ENCODE measurements at places on chromosomes 1 and 21.

DNA sequence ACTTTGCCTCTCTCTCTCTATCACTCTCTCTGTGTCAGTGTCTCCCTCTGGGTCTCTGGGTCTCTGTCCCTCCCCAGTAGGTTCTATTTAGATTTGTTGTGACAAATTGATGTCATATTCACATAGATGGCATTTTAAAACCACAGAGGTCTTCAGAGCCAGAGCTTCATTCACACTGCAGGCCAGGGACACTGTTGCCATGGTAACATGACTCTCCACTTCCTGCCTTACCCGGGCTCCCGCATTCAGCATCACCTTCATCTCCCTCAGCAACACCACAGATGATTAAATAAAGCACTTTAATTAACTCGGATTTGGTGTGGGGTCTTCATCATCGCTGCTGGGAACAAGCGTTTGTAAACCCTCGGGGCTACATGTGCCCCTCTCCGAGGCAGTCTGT, 132.6 kb downstream of the ETS2 start:
- no peak for DNase-seq

DNA sequence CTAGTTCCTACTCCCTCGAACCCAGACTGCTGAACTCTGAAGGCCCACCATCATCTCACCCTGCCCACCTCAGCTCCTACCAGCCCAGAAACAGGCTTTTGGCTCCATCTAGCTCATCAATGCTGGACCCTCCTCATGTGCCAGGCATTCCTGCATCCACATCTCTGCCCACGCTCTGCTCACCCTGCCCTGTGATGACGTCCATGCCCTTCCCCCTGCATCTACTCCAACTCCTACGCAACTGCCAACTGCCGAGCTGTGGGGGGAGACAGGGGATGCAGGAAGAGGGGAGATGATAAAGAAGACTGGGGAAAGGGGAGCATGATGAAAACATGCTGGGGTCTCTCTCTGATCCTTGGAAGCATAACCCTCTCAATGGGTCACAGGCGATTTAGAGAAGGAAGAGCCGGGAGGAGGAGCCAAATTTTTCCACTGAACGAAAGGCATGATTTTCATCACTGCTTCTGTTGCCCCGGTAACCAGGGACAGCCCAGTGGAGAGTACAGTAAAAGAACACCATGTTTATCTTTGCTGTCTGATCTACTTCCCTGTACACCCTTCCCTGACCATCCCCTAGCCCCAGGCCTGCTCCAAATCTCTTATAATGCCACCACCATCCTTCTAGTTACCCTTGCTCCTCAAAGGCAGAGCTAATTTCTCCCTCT, 44.3 kb downstream of the CD34 start:
- no peak for DNase-seq

DNA sequence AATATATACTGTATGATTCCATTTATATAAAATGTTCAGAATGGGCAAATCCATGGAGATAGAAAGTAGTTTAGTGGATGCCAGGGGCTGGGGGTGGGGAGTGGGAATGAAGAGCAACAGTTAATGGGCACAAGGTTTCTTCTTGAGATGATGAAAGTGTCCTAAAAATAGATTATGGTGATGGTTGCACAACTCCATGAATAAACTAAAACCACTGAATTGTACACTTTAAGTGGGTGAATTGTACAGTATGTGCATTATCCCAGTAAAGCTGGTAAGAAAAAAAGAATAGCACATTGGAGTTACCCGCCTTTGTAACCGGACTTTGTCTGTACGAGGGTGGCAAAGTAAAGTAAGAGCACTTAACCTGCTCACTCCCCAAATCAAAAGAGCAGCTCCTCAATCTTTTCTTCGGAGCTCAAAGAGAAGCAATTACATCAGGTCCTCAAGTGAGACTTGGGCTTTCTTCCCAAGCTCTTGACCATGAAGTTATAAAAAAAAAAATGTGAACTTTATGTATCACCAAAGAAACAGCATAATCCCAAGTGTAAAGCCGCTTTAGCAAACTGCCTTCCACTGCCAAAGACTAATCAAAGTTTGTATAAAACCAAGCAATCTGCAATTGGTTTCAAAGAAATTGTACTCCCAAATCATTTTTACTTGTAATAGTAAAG, 32.1 kb downstream of the ALDH9A1 start:
- DNase-seq, result peak; percentile 44

DNA sequence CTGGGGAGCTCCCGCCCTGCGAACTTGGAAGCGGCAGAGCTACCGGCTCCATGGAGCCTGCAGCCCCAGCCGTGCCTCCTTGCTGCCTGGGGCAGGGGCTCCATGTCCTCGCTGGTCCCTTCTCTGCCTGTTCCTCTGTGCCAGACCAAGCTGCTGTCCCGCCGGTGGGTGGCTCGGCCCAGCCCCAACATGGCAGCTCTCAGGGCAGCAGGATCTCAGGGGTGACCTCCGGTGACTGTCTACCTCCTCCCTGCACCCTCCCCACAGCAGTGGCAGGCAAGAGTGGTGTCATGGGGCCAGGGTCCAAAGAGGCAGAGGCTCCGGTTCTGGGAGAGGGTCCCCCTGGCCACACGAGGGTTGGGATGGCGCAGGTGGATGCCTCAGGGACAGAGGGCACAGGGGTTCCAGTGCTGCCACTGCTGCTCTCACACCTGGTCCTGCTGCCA, 45.8 kb downstream of the ATP6V1G3 start:
- DNase-seq, result no peak

- no peak for DNase-seq
These were observed 660 bp downstream of the MEGF6 start for GRCh38 chr1:3610527-3611169.

DNA sequence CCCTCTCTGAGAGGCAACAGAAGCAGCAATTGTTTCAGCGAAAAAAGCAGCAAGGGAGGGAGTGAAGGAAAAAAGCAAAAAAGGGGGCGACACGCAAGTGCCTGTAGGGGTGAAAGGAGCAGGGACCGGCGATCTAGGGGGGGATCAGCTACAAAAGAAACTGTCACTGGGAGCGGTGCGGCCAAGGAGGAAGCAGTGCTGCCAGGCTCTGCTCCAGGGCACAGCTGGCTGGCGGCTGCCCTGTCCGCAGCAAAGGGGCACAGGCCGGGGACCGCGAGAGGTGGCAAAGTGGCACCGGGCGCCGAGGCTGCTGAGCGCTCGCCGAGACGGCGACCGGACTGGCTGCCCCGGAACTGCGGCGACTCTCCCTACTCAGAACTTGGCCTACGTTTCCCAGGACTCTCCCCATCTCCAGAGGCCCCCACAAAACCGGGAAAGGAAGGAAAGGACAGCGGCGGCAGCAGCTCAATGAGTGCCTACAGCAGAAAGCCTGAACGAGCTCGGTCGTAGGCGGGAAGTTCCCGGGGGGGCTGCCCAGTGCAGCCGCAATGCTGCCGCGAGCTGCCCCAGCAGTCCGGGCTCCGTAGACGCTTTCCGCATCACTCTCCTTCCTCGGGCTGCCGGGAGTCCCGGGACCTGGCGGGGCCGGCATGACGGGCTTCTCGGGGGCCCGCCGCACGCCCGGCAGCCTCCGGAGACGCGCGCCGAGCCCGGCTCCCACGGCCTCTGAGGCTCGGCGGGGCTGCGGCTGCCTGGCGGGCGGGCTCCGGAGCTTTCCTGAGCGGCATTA, 1.0 kb upstream of the CDKN2C start:
- DNase-seq, result no peak

GRCh38 chr1:164518692-164519332, 40.2 kb upstream of the PBX1 start:
- DNase-seq, result no peak

- no peak for DNase-seq
These were observed 3.2 kb downstream of the ZFYVE9 start for GRCh38 chr1:52145137-52145536.

- no peak for DNase-seq
These were observed 104.2 kb upstream of the GADD45A start for GRCh38 chr1:67580691-67581403.

GRCh38 chr1:158396646-158397045, 2.6 kb downstream of the OR10T2 start:
- no peak for DNase-seq

DNA sequence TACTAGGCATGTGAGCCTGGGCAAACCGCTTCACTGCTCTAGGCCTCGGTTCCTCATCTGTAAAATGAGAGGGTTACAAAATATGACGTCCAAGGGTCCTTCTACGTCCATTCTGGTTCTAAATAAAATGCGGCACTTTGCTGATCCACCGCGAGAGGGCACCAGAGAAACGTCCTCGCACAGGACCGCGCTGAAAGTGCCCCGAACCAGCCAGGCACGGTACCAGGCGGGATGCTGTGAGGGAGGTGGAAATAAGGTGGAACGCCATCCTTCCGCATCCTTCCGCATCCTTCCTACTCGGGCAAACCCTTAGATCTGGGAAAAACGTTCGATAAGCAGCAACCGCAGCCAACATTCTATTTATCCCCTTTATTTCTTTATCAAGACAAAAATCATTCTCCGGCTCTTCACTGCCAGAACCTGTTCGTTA, 60.3 kb upstream of the KRTAP19-8 start:
- DNase-seq, result no peak

DNA sequence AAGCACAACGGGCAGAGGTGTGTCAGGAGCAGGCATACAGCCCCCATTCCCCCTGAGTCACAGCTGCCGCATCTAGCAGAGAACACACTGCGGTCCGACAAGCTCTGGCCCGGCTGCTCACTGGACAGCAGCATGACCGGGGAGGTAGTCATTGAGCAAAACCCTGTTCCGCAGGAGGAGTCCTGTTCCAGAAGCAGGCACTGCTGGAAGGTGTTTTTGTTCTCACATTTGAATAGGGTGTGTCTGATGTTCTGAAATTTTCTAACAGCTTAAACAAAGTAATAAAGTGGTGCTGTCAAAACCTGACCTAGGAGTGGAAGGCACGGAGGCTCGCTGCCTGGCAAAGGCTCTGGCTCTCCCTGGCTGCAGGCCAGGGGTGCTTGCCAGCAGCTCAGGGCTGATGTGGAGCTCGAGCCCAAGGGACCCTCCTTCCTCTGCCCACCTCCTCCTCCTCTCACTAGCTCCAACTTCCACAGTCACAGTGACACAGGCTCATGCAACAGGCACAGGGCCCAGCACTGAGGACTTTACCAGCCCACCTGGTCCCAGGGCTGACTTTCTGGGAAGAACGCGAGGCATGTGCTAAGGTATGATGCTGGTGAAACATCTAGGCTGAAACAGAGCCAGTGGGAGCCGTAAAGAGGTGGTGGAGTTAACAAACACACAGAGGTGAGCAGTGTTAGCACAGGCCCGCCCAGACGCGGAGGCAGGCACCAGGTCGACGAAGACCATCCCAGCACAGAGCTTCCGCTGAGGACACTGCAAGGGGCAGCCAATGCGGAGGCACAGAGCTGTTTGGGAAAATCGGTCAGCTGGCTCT, 118.6 kb upstream of the IFFO2 start:
- DNase-seq, result no peak

DNA sequence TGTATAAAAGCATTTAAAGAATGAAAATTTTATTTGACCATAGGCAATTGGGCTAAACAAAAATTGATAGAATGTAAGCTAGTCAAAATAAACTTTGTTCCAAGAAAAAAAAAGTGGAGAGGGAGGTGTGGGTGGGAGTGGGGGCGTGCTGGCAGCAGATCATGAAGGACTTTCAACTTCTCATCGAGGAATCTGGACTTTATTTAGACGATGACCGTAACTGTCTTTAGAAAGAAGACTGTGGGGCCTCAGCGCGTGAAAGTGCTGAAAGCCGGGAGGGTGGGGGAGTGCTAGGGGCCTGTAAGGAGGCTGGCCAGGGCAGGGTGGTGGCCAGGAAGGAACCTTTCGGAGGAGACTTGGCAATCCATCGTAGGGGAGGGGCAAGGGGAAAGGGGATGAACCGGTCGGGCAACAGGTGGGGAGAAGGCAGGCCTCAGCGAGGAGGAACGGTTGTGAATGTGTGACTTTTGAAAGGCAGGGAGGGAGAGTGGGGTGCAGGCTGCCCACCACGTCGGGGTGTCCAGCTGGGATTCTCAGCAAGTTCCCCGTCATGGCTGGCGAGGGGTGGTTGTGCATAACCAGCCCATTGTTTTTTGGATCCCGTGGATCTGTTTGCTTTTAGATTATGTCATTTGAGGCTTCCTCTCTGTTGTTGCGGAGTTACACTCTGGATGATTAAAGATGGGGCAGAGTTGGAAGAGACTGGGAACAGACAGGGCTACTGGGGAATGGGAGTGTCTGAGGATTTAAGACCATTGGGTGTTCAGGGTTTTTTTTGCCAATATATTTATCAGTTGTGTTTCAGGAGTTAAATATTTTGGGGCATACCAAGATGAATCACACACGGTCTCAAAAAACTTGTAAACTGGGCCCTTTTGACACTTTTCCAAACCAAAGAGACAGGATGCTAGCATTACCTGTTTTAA, 35.5 kb downstream of the HUNK start:
- peak; percentile 45 for DNase-seq

GRCh38 chr1:171251042-171251951, 3.0 kb downstream of the FMO1 start:
- no peak for DNase-seq

DNA sequence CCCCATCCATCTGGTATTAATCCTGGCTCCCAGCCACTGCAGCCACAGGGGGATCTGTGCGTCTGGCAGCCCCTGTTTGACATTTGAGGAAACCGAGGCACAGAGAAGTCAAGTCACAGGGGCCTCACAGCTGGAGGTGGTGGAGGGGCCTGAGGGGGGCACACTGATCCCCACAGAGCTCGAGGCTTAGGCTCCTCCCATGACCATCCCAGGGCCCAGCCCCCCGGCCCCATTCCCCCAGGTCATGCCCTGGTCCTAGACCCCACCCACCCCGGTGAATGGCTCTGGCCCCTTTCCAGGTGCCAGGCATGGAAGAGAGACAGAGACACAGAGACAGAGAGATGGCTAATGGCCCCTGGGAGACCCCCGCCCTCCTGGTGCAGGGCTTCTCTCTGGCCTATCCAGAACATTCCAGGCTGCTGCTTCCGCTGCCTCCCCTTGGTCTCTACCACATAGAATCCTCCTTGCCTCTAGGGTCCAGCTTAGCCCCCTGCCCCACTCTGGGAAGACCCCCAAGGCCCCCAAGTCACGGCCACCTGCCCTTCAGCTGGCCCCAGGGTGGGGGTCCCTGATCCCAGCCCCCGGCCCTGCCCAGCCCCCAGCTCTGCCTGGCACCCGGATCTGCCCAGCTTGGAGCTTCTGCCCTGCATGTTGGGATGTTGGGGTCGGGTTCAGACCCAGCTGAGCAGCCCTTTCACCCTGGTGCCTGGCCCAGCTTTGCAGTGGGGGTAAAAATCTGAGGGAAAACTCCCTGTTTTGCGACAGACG, 29.2 kb upstream of the LRRC3 start:
- DNase-seq, result no peak
